T-cell (primary cell): ENCODE measurements at places on chromosomes 3 and 15.

DNA sequence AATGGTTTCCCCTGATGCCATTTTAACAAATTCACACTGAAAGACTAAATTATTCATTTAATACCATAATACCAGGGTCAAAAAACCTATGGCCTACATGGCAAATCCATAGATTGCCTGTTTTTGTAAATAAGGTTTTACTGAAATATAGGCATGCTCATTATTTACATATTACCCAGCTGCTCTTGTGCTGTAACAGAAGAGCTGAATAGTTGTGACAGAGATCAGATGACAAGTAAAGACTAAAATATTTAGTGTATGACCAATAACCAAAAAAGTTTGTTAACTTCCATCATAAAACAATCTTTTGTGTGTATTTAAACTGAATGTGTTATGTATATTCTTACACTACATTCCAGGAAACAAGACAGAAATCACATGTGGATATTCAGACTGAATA is 60.2 kb downstream of the DENND4A start:
- H3K36me3 ChIP-seq = peaks cover 38% of the 10 kb centered on the region
- H3K4me1 ChIP-seq = no peaks in the 10 kb centered on the region
- no peak overlapping the region for H3K27ac ChIP-seq

DNA sequence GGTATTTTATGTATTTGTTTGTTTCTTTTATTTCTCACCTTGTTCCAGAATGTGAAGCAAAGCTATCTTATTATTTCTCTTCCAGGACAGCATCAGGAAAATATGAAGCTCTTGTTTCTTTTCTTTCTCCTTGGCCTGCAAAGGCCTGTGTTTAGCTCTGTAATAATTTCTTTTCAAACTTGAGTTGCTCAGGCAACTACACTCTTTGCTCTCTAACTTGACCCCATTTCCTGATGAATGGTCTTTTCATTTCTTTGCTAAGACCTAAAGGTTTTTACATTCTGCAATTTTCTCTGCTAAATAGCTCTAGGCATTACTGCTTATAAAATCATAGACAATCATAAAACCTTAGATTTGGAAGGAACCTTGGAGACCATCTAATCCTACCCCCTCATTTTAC is 26.2 kb upstream of the ZNF770 start:
- H3K27ac ChIP-seq = no peak overlapping the region
- H3K27me3 ChIP-seq = no peaks in the 10 kb centered on the region
- H3K4me1 ChIP-seq = no peaks in the 10 kb centered on the region
- no peak overlapping the region for H3K4me3 ChIP-seq

- peak overlapping the region; percentile 59 for H3K27ac ChIP-seq
- H3K4me1 ChIP-seq = peaks cover 32% of the 10 kb centered on the region
- H3K4me3 ChIP-seq = no peak overlapping the region
Measured at GRCh38 chr3:187973977-187974870, 179.7 kb upstream of the LPP start.

DNA sequence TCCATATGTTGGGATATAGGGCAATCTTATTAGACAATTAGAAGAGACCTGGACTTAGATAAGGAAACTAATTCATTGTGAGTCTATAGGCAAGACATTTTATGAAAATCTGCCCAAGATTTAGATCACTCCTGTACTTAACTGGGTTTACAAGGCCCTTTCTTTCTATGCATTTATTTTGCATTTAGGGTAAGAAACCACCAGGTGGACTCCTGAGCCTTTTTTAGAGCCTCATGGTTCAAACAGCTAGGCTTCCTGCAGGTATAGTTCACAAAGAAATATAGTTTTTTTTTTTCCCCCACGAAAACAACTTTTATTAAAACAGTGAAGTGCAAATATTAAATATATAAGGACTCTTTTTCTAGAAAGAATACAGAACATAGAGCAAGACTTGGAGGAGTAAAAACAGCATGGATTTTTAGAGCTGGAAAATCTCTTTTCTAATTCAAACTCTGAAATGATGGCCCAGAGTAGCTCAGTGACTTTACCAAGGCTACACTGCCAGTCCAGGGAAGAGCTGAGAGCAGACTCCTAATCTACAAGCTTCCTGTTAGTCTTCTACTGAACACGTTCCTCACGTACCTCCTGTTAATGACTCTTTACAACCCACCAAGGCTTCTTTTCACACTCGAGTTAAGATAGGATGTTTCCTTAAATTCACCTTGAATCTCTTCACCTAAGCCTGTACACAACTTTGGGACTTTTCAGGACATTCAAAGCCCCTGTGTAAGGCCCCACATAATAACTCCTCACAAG is 400.9 kb upstream of the ATP11B start:
- no peak for DNase-seq
- H3K4me3 ChIP-seq = no peak overlapping the region
- no peaks in the 10 kb centered on the region for H3K27me3 ChIP-seq
- no peaks in the 10 kb centered on the region for H3K36me3 ChIP-seq
- no peak overlapping the region for H3K27ac ChIP-seq
- no peaks in the 10 kb centered on the region for H3K4me1 ChIP-seq

DNA sequence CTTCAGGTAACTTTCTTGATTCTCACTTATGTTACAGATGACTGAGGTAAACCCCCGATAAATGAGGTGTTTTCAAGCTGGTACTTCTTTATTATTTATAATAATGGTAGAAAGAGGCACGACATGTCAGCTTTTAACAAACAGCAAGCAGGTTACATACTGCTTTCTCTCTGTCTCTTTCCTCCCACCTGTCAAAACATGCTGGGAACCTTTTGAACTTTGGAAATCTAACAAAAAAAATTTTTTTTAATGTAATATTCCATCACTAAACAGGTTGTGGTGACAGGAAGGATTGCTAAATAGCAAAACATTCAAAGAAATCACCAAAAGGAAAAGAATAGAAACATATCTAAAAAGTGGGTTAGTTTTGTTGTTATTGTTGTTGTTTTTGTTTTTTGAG is 48.2 kb downstream of the ANO10 start:
- H3K4me1 ChIP-seq = no peaks in the 10 kb centered on the region
- DNase-seq = no peak
- H3K27me3 ChIP-seq = no peaks in the 10 kb centered on the region
- no peak overlapping the region for H3K27ac ChIP-seq
- H3K4me3 ChIP-seq = no peak overlapping the region

DNA sequence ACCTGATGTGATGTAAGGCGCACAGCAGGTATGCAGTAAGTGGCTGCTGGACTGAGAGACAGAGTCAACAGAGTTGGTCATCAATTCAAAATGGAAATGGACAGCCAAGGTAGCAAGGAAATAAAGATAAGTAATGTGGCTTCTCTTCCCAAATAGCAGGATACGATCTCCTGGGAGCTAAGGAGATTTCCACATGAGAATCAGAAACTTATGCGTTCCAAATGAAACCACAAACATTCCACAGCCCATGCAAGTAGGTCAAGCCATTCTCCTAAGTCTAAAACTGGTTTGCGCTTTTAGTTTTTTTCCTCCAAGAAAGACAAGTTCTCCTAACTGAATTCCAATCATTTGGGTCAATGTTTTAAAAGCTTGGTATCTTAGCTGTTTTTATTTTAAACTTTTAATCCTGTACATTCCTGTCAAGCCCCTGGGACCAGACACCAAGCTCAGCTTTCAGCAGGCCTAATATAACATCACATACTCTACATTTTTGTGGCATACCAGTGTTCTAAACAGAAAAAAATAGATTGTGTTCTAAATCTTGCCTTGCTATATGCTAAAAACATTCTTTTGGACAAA is 73.7 kb upstream of the TSPAN3 start:
- no peaks in the 10 kb centered on the region for H3K27me3 ChIP-seq
- no peak for DNase-seq
- H3K4me3 ChIP-seq = no peak overlapping the region
- no peaks in the 10 kb centered on the region for H3K4me1 ChIP-seq
- H3K27ac ChIP-seq = no peak overlapping the region

- H3K4me3 ChIP-seq = no peak overlapping the region
- no peak overlapping the region for H3K27ac ChIP-seq
Measured at GRCh38 chr15:29355477-29355876, 85.9 kb upstream of the NSMCE3 start.

GRCh38 chr3:184085389-184085852 is 11.4 kb upstream of the HTR3E start:
- no peak for DNase-seq
- no peak overlapping the region for H3K27ac ChIP-seq
- no peaks in the 10 kb centered on the region for H3K27me3 ChIP-seq
- H3K4me1 ChIP-seq = no peaks in the 10 kb centered on the region
- H3K36me3 ChIP-seq = no peaks in the 10 kb centered on the region
- H3K4me3 ChIP-seq = no peak overlapping the region

DNA sequence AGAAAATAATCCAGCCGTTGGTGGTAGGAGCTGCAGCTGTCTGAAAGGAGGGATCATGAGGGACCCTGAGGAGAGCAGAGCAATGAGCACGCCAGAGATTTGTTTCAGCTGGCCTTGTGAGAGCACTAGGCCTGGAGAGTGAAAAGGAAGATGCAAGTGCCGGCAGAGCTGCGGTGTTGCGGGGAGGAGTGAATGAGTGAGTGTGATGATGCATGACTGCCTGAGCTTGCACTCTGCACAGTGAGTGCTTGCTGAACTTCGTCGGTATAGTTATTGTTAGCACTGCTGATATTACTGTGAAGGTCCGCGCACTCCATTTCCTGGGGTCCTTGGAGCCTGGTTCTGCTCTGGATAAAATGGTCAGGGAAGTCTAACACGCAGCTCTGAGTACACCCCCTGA is 23.2 kb downstream of the EIF1B start:
- no peak overlapping the region for H3K27ac ChIP-seq
- H3K36me3 ChIP-seq = no peaks in the 10 kb centered on the region
- no peak for DNase-seq
- no peaks in the 10 kb centered on the region for H3K4me1 ChIP-seq

DNA sequence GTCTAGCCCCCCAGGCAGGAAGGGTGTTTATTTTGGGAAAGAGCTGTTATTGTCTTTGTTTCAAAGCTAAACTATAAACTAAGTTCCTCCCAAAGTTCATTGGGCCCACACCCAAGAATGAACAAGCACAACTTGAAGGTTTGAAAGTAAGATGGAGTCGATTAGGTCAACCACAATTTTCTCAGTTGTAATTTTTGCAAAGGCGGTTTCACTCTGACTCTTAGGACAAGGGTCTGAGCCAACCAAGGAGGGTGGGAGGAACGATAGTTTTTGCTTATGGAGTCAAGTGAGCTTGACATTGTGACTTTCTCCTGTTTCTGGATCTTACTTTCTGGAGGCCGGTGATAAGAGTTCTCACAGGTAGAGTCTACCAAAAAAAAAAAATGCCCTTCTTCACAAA is 5.8 kb upstream of the ZNF770 start:
- H3K27me3 ChIP-seq = peaks cover 2% of the 10 kb centered on the region
- no peaks in the 10 kb centered on the region for H3K36me3 ChIP-seq
- H3K4me3 ChIP-seq = no peak overlapping the region
- H3K27ac ChIP-seq = no peak overlapping the region
- no peak for DNase-seq

DNA sequence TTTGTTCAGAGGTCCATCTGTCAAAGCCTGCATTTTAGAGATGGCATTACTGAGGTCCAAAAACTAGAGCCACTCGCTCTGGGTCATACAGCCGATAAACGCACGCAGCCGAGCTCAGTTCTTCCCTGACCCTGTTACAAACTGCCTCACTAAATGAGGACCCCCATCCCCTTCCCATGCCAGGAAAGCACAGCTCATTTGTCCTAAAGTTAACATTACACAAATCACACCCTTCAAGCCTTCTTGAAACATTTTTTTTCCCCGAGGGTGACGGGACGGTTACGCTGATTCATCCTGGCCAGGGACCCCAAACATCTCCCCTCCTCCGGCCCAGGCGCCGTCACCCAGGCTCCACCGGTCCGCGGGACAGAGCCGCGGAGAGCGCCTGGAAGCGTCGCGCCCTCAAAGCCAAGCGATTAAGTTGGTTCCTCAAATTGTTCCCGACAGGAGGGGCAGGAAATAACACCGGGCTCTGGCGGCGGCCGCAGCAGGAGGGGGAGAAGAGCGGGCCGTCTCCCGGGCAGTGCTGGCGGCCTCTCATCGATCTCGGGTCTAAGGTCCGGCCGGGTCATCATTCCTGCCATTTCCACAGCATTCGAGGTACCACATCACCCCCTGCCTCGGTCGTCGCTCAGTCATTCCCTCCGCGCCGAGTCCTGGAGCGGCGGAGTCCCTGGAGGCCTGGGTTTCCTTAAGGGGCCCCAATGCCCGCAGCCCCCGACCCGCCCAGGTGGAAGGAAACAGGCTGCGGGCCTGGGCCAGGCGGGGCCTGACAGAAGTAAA is 619 bp upstream of the CMTM8 start:
- H3K27ac ChIP-seq = no peak overlapping the region
- H3K4me3 ChIP-seq = peak overlapping the region; percentile 78
- H3K4me1 ChIP-seq = peaks cover 12% of the 10 kb centered on the region
- no peak for DNase-seq
- H3K27me3 ChIP-seq = peaks cover 6% of the 10 kb centered on the region

GRCh38 chr3:125005676-125006075 is 50.1 kb downstream of the HEG1 start:
- no peak for DNase-seq
- H3K27ac ChIP-seq = no peak overlapping the region
- peaks cover 31% of the 10 kb centered on the region for H3K4me1 ChIP-seq
- no peaks in the 10 kb centered on the region for H3K36me3 ChIP-seq

- H3K27ac ChIP-seq = no peak overlapping the region
- no peak overlapping the region for H3K4me3 ChIP-seq
- H3K27me3 ChIP-seq = no peaks in the 10 kb centered on the region
- H3K4me1 ChIP-seq = no peaks in the 10 kb centered on the region
- DNase-seq = no peak
- H3K36me3 ChIP-seq = no peaks in the 10 kb centered on the region
Measured at GRCh38 chr3:169227911-169228310, 435.6 kb downstream of the MECOM start.

- H3K36me3 ChIP-seq = no peaks in the 10 kb centered on the region
- H3K4me1 ChIP-seq = no peaks in the 10 kb centered on the region
- H3K27me3 ChIP-seq = no peaks in the 10 kb centered on the region
- H3K27ac ChIP-seq = no peak overlapping the region
- DNase-seq = no peak
Measured at GRCh38 chr3:19046440-19046839, 101.9 kb upstream of the KCNH8 start.

- no peaks in the 10 kb centered on the region for H3K36me3 ChIP-seq
- H3K27ac ChIP-seq = no peak overlapping the region
- DNase-seq = no peak
- no peak overlapping the region for H3K4me3 ChIP-seq
- no peaks in the 10 kb centered on the region for H3K4me1 ChIP-seq
- no peaks in the 10 kb centered on the region for H3K27me3 ChIP-seq
Measured at GRCh38 chr3:175980486-175981090, 1121.5 kb downstream of the NAALADL2 start.

- H3K36me3 ChIP-seq = no peaks in the 10 kb centered on the region
- no peak overlapping the region for H3K27ac ChIP-seq
- no peaks in the 10 kb centered on the region for H3K4me1 ChIP-seq
- no peak overlapping the region for H3K4me3 ChIP-seq
- DNase-seq = no peak
Measured at GRCh38 chr3:141643391-141643790, 94.7 kb upstream of the RNF7 start.

DNA sequence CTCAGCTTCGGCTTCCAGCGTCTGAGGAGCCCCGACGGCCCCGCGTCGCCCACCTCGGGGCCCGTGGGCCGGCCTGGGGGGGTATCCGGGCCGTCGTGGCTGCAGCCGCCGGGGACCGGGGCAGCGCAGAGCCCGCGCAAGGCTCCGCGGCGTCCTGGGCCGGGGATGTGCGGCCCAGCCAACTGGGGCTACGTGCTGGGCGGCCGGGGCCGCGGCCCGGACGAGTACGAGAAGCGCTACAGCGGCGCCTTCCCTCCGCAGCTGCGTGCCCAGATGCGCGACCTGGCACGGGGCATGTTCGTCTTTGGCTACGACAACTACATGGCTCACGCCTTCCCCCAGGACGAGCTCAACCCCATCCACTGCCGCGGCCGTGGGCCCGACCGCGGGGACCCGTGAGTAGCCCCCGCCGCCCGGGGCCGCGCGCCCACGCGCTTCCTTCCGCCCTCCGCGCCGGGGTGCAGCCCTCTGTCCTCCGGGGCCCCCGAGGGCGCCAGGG is 462 bp downstream of the EDEM1 start:
- H3K4me3 ChIP-seq = peak overlapping the region; percentile 86
- no peaks in the 10 kb centered on the region for H3K36me3 ChIP-seq
- H3K27ac ChIP-seq = peak overlapping the region; percentile 96
- peak; percentile 39 for DNase-seq
